NCI-H1105 treated with DMSO at 0.1 percent for 48 hours (cell line): ENCODE measurements at places on chromosomes 6 and 20.

DNA sequence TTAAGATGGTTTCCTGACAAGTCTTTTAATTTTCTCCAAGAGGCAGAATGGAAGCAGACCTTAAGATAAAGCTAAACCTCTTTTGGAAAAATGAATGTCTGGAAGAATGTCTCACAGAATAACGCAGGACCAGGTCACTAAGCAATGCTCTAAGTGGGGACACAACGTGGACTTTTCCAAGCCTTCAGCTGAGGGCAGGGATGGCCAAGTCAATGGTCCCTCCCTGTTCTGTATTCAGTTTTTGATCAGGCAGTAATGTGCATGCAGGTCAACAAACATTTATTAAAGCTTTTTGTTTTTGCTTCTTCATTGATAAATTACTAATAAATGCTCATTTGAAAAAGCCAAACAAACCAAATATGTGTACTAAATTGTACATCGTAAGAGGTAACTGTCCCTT, 2.0 kb upstream of the RNF182 start:
- DNase-seq = no peak

DNA sequence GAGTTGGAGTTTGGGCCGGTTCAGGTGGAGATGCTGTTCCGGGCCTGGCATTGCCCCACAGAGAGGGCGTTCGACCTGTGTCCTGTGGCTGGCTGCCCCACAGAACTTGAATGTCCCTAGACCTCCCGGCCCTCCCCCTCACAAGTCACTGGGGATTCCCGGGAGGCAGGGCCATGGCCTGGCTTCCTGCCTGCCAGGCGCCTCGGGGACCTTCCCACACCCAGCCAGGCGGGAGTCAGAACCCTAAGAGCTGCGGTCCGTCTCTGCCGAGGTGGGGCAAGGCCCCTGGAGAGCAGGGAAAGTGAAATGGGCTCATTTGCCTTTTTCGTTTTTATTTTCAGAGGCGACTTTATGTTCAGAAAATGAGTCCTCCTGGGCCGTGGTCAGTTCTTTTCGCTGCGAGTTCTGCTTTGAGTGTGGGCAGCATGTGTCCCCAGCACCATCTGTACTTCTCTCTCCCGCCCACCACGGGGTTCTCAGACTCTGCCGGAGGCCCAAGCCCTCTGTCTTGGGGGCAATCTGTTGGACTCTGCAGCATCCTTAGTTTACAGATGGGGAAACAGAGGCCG, 8.5 kb downstream of the RBM38 start:
- DNase-seq = no peak

DNA sequence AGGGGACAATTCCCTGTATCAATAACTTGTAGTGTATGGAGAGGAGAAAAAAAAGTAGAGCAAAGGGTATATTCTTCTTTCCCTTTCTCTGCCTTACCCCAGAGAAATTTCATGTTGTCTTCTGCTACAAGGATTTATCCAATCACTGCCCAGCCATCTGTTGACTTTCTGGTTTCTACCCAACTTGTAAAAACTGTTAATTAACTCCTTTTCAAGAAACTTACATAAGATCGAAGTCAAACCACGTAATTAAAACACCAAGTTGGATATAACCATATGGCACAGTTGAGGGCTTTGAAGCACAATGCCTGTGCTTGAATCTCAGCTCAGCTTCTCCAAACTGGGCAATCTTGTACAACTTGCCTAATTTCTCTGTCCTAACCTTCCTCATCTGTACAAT, 99.5 kb downstream of the MAN1A1 start:
- no peak for DNase-seq

- DNase-seq = no peak
Observed at GRCh38 chr6:32082478-32082877, 26.7 kb downstream of the TNXB start.

DNA sequence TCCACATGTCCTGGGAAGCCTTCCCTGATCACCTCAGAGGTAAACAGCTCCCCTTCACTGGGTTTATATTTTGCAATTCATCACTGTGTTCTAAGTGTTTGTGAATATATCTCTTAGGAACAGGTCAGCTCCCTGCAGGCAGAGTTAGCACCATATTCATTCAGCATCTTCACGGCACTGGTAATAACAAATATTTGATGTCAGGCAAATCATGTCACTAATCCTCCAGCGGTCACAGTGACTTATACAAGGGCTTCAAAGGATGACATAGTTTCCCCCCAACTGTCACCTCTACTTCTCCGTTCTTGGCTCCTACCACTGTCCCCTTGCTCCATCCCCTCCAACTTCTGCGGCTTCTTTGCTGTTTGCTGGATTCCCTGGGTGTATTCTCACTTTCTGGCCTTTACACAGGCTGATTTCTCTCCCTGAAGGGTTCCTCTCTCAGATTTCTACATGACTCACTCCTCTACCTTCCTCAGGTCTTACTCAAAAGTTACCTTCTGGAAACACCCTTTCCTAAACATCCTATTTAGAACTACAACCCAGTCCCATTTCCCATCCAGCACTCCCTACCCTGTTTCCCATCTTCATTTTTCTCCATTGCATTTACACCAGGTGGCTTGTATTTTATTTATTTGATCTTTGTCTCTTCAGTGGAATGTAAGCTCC, 66.6 kb downstream of the NHLRC1 start:
- no peak for DNase-seq

DNA sequence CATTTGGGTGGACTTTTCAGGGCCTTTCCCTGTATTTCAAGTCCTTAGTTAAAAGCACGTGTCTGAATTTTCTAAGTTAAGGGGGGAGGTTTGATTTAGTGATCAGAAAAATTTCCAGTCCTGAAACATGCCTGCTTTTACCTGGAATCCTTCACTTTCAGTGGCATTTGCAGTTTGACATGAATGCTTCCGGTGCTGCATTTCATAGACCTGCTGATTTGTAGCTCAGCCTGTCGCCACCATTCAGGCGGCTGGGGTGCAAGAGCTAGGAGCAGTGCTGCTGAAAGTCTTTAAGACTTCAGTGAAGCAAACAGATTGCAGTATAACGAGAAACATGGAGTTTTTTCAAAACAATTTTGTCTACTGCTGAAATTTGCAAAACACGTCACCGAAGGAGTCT, 14.0 kb downstream of the RPS6KA2 start:
- no peak for DNase-seq

GRCh38 chr6:136102991-136103688, 147.0 kb downstream of the MTFR2 start:
- DNase-seq = no peak

DNA sequence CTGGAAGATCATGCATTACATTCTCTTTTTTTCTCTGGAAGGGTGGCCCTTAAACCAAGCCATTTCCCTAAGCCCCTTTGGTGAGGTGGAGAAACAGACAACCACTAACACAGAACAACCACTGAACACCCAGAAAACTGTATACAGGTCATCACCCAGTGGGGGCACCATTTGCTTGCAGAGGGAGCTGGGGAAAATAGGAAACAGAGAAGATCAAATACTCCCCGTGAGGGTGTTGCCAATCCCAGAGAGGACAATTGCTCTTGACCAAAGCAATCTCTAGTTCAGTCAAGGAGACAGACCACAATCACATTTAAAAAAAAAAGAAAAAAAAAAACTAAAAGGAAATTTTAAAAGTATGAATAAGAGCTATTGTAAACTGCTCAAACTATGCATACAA, 865 bp upstream of the DAAM2 start:
- DNase-seq = peak; percentile 11

DNA sequence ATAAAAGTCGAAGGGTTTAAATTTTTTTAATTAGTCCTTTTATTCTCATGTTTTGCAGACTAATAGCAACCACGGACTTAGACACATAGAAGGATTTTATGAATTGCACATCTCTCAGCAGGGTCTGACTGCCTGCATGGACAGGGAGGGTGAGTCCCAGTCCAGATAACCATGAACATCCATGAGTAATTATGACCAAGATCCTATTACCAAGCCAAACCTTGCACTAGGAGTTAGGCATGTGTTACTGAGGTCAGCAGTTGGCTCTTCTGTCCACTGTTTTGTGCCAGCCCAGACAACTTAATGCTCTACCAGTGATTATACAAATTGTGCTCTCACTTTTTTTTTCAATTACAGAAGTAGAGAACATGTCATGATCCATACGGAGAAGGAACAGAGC, 211.2 kb downstream of the MAFB start:
- DNase-seq = no peak

DNA sequence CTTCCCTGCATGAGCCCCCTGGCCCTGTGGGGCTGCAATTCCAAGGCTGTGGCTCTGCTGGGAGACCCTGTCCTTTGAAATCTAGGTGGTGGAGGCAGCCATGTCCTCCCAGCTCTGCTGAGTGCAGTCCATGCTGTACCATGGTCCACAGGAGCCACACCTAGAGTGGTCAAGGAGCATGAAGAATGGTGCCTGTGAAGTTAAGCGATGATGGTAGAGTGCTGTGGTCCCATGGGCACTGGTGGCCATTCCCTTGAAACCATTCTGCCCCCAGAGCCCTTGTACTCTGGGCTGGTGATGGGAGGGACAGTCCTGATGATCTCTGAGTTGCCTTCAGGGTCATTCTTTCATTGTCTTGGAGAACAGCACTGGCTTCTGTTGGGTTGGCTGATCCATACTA, 55.3 kb downstream of the EFCAB8 start:
- DNase-seq = no peak

DNA sequence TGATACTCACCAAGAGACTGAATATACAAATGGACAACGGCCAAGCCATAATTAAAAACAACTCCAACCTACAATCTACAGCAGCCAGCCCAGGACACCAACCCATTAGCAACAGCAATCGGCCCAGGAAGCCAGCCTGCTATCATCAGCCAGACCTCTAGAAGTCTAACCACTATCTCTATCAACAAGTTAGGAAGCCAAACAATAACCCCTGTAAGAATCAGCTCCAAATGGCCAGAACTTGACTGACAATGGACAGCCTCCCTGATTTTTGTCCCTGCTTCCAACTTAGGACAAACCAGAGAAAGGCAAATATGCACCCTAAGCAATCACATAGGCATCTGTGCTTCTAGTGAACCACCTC, 511.8 kb upstream of the JARID2 start:
- no peak for DNase-seq

- DNase-seq = no peak
Observed at GRCh38 chr6:52352239-52353018, 9.5 kb upstream of the PAQR8 start.

DNA sequence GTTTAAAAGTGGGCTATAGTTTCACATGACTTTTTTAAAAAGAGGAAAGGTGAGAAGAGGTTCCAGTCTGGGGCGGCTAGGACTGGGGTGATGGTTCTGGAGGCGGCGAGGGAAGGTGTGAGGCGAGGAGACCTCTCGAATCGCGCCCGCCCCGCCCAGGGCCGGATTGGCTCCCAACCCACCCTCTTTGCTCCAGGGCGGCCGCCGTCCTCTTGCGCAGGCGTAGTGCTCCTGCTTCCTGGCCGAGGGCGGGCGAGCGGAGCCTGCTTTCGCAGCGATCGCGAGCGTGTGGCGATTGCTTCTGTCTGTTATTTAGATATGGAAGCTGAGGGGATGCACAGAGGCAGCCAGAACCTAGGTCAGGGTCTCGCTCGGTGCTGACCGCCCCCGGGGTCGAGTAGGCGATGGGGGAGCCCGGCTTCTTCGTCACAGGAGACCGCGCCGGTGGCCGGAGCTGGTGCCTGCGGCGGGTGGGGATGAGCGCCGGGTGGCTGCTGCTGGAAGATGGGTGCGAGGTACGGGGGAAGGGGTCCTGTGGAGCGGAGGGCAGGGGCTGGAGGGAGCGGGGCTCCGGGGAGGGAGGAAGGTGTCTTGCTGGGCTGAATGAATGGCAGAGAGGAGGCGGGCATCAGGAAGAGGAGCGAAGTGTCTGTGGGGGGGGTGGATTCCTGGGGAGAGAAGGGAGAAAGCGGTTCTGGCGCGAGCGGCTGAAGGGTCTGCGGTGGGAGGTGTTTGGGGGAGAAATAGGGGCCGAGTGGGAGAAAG, at the start of gene RNF8:
Gene RNF8, plus strand, starts transcription at position 223 of the 765 bp plus-strand sequence. Its CDS starts 182 bp downstream, at position 405.
- peak; percentile 91 for DNase-seq

DNA sequence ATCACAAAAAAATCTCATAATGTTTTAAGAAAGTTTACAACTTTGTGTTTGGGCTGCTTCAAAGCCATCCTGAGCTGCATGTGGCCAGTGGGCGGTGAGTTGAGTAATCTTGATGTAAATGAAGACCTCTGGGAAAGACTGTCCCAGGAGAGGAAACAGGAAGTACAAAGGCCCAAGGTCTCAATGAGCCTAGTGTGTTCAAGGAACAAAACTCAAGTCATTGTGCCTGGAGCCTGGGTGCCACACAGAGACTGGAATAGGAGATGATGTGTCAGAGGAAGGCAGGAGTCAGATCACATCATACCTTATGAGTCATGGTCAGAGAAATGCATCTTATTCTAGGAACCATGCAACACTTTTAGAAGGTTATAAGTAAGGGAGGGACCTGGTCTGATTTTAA, 51.5 kb downstream of the COL19A1 start:
- no peak for DNase-seq

- no peak for DNase-seq
Observed at GRCh38 chr6:26267083-26267589, 97.9 kb upstream of the BTN3A2 start.

GRCh38 chr6:92404281-92404680, 1015.1 kb downstream of the EPHA7 start:
- no peak for DNase-seq

GRCh38 chr6:98831959-98832283, 2.5 kb upstream of the POU3F2 start:
- DNase-seq = no peak

DNA sequence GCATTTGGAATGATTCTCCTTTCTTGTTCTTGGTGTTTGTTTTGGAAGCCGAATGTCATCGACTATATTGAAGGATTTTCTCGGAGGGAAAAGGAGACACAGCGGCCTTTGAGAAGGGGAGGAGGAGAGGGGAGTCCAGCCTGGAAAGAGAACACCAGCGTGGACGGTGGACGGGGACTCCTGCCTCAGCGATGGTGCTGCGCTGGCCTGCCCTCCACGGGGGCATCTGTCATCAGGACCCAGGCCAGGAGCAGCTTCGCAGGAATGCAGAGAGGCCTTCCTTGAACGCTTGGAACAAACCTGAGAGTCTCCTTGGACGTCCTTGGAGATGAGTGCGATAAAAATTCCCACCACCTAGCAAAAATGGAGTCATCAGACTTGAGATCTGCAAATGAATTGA, 8.3 kb upstream of the C6orf118 start:
- no peak for DNase-seq

GRCh38 chr6:14968056-14968637, 277.7 kb upstream of the JARID2 start:
- DNase-seq = peak; percentile 12

DNA sequence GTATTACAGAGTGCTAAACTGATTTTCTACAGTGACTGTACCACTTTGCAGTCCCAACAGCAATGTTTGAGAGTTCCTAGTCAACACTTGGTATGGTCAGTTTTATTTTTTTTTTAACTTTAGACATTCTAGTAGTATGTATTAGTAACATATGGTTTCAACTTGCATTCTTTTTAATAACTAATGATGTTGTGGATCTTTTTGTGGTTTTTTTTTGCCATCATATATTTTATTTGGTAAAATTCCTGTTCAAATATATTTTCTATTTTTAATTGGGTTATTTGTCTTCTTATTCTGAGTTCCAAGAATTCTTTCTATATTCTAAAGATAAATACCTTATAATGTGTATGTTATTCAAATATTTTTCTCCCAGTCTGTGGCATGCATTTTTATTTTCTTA, 189.4 kb upstream of the ECI2 start:
- no peak for DNase-seq

- DNase-seq = no peak
Observed at GRCh38 chr6:82588859-82589412, 225.3 kb downstream of the TPBG start.
